ENCODE measurements at places on chromosomes 6 and 20.
A peak's percentile ranks its signal among the peaks of the same experiment; 100 is the strongest.

GRCh38 chr20:44083220-44083933, 103.6 kb downstream of the JPH2 start:
- DNase-seq = peak; percentile 57

- DNase-seq = no peak
Measured at GRCh38 chr6:35735452-35735851, 1.4 kb upstream of the ARMC12 start.

DNA sequence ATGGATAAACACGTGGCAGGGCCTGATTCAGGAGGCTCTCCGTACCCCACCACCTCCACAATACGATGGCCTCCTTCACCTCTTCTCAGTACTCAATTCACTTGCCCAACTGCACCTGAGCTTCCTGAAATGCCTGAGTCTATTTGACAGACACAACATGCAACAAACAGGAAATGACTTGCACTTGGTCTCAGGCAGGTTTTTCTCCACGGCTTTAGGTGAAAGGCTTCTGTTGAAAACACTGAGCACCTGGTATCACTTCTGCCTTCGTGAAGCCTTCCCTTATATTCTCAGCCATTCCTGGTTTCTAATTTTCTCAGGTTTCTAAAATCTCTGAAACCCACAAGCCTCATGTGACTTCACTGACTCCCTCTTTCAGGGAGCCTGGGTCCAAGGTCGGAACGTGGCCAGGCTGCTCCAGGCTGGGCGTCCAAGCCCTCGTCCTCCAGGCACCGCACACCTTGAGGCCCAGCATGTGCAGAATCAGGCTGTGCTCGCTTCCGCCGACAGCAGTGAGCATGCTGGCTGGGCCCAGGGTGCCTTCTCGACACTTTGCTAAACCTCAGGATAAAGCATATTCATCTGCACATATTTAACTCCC, 34.7 kb downstream of the TAF4 start:
- no peak for DNase-seq

DNA sequence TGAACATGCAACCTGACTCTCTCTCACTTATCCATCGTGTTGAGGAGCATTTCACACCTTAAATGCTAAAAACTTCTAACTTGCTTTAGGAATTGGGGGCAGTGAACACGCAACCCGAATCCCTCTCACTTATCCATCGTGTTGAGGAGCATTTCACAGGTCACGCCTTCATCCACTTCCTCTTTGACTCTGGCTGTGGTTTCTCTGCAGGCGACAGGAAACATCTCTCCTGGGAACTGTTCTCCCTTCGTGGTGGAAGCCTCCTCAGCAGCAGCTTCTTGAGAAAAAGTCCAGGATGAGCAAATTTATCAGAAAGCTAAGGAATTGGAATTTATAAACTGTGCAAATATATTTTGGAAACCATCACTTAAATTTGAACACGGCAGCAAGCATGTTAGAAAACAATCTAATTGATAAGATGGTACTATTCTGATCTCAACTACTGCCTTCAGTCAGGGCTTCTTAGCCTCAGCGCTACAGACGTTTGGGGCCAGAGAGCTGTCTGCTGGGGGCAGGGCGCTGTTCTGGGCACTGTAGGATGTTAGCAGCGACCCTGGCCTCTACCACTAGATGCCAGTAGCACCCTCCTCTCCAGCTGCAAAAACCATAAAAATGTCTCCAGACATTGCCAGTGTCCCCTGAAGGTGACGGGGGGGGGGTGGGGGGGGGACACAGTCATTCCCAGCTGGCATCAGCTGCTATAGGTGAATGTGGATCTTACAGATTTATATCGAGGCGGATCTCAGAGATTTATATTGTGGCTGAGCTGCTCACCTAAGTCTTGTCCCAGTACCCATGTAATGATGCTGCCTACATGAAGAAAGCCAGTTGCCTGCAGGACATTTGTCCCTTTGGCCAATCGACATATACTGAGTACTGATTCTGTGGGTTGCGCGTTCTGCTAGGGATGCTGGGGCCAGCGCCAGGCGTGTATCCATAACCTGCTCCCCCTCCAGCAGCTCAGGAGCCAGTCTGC, 26.2 kb downstream of the CTCFL start:
- peak; percentile 16 for DNase-seq

GRCh38 chr6:4478098-4478497, 298.1 kb upstream of the CDYL start:
- DNase-seq = no peak

- no peak for DNase-seq
Measured at GRCh38 chr6:88494401-88495140, 328.4 kb upstream of the CNR1 start.

DNA sequence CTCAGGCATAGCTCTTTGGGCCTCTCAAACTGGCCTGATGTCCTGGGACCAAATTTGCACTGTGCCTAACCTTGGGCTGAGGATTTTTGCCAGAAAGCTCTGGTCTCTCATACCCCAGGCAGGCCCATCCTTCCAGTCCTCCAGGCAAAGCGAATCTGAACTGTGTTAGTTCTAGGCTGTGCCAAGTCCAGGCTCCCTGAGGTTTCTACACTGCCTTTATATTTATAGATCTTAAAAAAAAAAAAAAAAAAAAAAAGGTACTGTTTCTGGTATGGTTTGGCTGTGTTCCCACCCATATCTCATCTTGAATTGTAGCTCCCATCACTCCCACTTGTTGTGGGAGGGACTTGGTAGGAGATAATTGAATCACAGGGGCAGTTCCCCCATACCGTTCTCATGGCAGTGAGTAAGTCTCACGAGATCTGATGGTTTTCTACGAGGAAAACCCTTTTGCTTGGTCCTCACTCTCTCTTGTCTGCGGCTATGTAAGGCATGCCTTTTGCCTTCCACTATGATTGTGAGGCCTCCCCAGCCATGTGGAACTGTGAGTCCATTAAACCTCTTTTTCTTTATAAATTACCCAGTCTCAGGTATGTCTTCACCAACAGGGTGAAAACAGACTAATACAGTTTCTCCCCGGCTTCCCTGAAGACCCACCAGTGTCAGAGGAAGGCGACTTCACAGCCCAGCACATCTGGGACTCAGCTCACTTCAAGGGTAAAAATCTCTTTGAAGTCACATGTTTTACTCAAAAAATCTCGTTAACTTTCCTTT, 39.0 kb upstream of the TBXT start:
- DNase-seq = no peak

- no peak for DNase-seq
Measured at GRCh38 chr6:52230685-52231084, 13.6 kb downstream of the IL17F start.

- DNase-seq = peak; percentile 68
Measured at GRCh38 chr6:20350215-20350614, 51.5 kb upstream of the E2F3 start.

GRCh38 chr6:32462609-32463008, 22.9 kb downstream of the HLA-DRA start:
- peak; percentile 5 for DNase-seq

DNA sequence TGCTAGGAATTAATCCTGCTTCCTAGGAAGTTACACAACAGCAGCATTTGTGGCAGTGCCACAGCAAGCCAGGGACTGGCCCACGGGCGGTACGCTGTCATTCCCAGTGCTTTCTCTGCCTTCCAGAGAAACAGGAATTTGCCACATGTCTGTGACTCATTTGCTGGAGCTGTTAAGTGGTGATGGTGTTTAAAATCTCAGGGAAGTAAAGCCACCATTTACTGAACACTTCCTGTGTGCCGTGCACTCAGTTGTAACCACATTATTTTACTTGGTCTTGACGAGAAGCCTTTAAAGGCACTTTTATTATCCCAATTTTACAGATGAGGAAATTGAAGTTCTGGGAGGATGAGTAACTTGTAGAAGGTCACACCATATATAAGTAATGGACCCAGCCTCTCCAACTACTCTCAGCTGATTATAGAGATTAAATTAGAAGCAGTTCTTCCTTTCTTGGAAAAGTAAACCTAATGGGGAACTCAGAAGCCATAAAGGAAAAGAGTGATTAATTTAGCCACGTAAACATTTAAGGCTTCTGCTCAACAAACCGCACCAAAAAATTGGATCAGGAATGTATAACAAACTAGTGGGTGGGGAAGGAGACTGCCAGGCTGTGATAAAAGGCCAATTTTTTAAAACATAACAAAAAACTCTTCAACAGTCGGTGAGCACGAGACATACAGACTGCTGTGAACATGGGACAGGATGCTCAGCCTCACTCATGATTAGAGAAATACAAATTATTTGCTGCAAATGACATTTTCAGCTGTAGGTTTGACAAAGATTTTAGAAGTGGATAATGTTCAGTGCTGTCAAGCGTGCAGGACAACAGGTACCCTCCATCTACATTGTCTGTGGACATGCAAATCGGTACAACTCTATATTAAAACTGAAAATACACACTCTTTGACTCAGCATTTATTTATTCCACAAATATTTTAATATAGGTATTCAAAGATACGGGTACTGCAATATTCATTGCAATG, 311.2 kb downstream of the NRN1 start:
- peak; percentile 66 for DNase-seq

- DNase-seq = no peak
Measured at GRCh38 chr20:1075616-1076015, 42.8 kb upstream of the PSMF1 start.

DNA sequence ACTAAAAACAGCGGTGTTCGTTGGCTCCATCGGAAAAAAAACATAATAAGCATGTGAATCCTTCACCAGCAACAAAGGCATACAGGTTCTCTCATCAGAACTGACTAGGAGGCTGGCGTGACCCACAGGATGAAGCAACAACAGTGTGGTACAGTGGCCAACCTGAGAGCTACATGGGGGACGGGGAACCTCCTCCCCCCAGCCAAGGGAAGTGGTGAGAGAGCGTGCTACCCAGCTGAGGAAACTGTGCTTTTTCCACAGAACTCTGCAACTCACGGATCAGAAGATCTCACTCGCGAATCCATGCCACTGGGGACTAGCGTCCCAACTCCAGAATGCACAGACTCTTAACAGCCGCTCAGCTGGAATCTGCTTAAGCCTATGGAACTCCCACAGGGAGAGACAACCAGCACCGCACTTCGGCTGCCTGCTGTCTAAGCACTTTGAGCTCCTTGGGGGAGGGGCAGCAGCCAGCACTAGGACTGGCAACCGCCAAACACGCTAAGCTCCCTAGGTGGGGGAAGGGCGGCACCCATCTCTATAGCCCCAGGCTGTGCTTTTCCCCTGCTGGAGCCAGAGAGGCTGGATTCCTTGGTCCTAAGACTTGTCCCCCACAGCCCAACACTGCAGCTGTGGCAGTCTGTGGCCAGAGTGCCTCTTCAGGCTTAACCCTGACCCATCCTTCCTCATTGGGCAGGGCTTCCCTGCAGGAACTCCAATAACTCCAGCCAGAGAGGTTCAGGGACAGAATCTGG, 538.3 kb upstream of the BTBD3 start:
- peak; percentile 28 for DNase-seq

DNA sequence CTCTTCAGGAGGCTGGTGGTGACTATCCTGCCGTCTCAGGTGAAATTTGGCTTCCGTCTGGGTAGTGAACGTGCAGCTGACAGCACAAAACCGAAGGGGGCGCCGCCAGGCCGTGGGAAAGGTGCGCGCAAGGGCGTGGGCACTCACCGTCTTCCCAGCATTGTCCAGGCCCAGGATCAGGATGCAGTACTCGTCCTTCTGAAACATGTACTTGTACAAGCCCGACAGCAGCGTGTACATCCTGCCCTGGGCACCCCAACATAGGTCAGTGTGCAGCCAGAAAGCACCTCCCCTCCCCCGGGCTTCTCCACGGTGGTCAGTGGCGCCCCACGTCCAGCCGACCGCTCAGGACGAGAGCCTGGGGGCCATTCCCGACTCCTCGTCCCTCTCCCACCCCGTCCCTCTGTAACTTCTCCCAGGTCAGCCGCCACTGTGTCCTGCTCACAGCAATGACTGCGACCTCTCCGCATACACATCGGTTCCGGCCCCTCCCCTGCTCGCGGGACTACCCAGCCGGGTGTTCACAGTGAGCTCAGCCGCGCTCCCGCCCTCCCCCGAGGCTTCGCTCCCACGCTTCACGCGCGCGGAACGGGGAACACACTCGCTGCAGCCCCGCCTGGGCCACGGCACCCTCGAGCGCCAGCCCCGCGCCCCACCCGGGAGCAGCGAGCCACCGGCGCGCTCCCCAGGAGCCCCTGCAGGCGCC, 771 bp downstream of the ARFRP1 start:
- DNase-seq = peak; percentile 64

DNA sequence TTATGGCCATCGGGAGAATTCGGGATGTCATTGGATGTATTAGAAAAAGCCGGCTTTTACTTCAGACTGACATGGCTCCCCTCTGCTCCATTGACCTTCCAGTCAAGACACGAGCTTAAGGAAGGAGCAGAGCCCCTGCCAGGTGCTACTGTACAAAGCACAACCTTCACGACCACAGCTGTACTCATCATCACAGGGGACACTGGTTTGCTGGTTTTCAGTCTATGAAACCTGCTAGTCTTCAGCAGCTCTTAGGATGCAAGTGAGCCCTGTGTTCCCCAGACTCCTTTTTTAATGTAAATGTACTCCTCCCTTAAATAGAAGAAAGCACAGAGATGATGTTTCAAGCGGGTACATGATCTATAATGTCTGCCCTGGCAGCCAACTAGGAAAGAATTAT, 1.9 kb upstream of the TRAPPC3L start:
- no peak for DNase-seq

DNA sequence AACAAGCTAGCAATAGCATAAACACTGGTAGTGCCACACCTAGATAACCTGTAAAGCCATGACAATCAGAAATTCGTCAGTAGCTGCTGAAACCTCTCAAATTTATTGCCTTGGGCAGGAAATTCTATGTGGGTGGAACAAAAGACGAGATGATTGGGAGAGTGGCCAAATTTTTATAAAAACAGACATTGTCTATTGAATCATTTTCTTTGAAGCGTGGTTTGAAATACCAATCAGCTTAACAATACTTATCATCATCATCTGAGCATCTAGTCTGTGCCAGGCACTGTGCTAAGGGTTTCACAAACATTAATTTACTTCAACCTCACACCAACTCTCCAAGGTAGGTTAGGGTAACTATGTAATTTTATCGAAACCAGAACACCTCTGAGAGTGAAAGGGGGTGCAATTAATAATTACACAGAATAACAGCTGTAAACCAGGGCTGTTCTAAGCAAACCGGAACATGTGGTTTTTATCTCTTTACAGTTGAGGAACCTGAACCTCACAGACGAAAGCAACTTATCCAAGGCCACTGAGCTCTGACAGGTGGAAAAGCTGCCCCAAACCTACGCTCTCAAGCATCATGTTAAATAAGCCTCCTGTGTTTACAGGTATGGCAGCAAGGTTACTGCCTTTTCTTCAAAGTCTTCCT, 43.4 kb downstream of the NHSL1 start:
- peak; percentile 70 for DNase-seq

GRCh38 chr6:14172562-14172961, 55.0 kb downstream of the CD83 start:
- peak; percentile 42 for DNase-seq

- DNase-seq = no peak
Measured at GRCh38 chr6:39850736-39851297, 58.6 kb downstream of the DAAM2 start.

DNA sequence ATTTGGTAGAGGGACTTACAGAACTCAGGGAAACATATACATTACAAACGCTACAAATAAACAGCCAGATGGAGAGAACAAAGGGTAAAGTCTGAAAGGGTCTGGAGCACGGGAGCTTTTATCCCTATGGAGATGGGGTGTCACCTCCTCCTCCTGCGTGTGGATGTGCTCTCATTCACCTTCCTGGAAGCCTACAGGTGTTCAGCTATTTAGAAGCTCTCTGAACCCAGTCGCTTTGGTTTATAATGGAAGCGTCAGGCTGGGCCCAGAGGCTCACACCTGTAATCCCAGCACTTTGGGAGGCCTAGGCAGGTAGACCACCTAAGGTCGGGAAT, 17.7 kb upstream of the ITCH start:
- no peak for DNase-seq

- DNase-seq = no peak
Measured at GRCh38 chr6:35977308-35977707, 47.1 kb downstream of the SLC26A8 start.

Measured in iris pigment epithelial cell (primary cell).